ENCODE measurements at places on chromosomes 11 and 22.

DNA sequence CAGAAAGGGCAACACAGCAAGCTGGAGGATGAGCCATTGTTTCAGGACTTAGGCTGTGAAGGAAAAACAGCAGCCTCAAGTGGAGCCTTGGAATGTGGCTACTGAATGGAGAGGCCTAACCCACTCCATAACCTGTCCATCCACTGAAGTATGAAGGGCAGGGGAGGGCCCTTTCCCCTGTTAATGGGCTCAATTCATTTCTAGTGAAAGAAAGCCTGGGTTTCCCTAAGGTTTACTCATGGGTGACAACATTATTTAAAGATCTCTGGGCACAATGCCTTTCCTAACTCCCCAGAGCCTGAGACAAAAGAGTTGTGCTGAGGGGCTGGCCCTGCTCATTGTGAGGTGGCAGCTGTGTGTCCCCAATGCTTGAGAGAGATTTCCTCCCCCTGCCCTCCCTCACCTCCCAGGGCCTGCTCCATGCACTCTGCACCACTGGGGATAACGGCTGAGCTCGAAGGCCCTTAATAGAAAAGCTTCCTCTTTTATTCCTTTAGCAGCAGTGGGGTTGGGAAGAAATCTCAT, 83.8 kb downstream of the ME3 start:
- DNase-seq: no peak

- DNase-seq: no peak
Observed at GRCh38 chr11:125075900-125076317, 12.8 kb downstream of the SLC37A2 start.

DNA sequence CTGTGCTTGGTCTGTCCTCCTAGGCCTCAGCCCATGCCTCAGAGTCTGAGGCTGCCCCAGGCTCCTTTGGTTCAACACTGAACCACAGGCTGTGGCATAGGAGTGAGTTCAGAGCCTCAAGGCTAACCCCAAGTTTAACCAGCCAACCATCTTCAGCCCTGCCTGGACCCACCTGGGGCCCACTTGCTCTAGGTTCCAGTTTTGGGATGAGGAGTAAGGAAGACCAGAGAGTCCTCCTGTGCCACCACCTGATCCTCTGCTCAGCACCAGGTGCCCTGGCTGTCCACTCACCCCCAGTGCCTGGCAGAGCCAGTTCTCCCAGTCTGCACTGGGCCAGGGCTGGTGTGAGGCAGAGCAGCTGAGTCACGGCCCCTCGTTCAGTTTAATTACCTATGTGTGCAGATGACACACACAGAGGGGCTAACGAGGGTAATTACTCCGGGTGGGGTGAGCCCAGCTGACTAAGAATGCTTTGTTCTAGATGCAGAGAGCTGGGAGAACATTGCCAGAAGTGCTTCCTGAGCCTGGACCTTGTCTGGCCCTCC, 12.0 kb upstream of the TMPRSS13 start:
- DNase-seq: no peak

GRCh38 chr11:65468874-65469333, 29.9 kb upstream of the MALAT1 start:
- DNase-seq: peak; percentile 83

GRCh38 chr11:44286268-44286880, 23.6 kb downstream of the ALX4 start:
- peak; percentile 89 for DNase-seq

DNA sequence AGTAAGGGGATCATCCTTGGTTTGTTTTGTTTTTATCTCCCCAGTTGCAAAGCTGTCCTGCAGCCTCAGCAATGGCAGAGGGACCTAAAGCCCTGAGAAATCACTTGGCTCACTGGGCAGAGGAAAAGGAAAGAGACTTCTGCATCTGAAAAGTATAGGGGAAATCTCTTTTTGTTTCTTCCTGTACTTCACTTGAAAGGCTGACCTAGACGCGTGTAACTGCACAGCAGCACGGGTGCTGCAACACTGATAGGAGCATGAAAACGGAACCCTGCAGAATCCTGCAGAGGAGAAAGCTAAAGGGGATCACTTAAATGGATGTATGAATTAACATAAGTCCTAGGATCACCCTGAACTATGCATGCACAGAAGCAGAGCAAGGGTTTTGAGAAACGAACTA, 2.0 kb upstream of the PIWIL3 start:
- DNase-seq: no peak

GRCh38 chr11:65419772-65420481, 2.7 kb upstream of the NEAT1 start:
- DNase-seq: peak; percentile 94

- no peak for DNase-seq
Observed at GRCh38 chr11:69387409-69387885, 93.5 kb downstream of the MYEOV start.

GRCh38 chr11:63729326-63729725, 39.2 kb downstream of the ZFTA start:
- DNase-seq: no peak

GRCh38 chr11:124315052-124315451, 1.3 kb upstream of the OR8D1 start:
- no peak for DNase-seq

- DNase-seq: no peak
Observed at GRCh38 chr11:48161951-48162884, 54.4 kb upstream of the OR4B1 start.

GRCh38 chr11:68783216-68783821, 32.0 kb upstream of the TESMIN start:
- no peak for DNase-seq

DNA sequence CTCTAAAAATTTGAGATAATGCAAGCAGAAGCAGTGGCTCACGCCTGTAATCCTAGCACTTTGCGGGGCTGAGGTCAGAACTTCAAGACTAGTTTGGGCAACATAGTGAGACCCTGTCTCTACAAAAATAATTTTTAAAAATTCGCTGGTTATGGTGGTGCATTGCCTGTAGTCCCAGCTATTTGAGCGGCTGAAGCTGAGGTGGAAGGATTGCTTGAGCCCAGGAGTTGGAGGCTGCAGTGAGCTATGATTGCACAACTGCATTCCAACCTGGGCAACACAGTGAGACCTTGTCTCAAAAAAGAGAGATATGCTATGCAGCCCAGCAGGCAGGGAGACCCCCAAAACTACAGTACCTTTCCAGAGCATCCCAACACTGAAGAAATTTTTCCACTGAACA, 2.3 kb downstream of the CTSC start:
- DNase-seq: no peak

DNA sequence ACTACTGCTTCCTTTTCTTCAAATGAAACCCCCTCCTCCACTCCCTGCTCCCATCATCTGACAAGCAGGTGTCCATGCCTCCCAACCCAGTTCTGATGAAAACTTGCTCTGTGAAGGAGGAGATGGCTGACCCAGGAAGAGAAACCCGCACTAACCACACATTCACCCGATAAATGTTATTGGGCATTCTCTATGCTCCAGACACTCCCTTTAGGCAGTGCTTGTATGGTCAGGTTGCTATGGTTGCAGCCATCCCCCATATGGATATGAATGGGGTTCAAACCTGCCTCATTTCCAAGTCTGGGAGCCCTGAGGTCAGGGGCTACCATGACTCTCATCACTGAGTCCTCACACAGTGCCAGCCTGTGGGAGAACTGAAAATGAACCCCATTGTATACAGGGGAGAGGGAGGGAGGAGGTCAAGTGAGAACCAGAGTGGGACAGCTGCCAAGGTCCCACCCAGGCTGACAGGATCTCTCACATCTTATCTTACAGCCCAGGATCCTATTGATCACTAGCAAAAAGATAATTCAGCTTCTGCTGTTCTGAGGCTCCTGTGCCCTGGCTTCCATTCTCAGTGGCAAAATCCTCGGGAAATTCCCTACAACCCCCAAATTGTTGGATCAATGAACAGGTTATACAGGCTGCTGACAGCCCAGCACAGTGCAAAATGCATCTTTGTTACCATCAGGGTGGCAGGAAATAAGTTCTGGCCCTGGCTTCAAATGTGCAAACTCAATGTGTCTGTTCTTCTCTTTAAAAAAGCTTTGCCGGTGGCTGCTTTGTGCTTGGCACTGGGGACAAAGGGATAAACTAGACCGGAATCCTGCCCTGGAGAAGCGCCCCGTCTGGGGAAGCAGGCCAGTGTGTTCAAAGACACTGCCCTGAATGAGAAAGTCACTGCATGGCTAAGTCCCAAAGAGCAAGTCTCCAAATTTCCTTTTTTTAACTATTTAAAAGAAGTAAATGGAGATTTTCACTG, 22.7 kb upstream of the ACER3 start:
- no peak for DNase-seq

GRCh38 chr22:39543095-39543494, 10.5 kb upstream of the RPS19BP1 start:
- DNase-seq: peak; percentile 35

- no peak for DNase-seq
Observed at GRCh38 chr11:100637706-100638105, 49.4 kb upstream of the ARHGAP42 start.

DNA sequence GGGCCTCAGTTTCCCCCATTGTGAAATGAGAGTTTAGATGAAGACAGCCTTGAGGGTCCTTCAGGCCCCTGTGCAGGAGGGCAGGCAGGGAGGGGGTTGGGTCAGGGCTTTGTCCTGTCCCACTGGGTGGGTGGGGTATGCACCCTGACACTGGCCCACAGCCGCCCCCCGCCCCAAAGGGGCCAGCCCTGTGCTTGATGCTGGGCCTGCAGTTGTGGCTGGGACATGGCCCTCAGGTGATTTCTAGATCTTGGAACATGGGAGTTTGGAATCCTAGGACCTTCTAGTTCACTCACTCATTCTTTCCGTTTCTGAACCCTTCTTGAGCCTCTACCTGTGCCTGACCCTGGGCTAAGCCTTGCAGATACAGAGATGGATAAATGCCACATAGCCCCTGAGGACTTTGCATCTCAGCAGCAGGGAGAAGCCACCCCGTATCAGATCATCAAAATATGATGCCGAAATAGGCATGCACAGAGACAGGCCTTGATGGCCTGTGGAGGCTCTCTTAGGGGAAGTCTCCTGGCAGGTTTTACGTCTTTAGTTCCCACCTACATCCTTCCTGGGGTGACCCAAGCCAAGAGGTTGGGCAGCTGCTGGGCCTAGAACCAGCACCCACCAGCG, 76.0 kb downstream of the FBLN1 start:
- DNase-seq: no peak

- DNase-seq: no peak
Observed at GRCh38 chr11:25990406-25990805, 341.5 kb upstream of the ANO3 start.

GRCh38 chr22:50625131-50625567, 2.8 kb downstream of the ARSA start:
- no peak for DNase-seq

DNA sequence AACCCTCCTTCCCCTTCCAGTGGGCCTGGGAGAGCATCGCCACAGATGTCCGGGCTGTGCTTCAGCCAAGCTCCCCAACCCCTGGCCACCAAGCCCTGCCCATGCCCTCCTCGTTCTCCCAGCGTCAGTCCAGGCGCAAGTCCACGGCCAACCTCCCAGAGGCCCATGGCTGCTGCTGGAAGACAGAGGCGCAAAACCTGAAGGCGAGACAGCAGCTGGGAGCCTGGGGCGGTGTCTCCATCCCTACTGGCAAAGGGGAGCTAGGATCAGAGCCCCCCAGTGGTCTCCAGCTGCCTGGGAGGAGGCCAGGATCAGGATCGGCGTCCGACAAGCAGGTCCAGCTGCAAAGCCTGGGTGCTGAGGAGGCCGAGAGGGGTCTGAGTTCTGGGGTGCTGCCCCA, 1.9 kb downstream of the TSGA10IP start:
- no peak for DNase-seq

- DNase-seq: peak; percentile 17
Observed at GRCh38 chr11:19714387-19715363, 2.0 kb downstream of the NAV2 start.

- no peak for DNase-seq
Observed at GRCh38 chr22:39395936-39396796, 3.4 kb upstream of the TAB1 start.

GRCh38 chr22:20972933-20973577, 6.0 kb downstream of the AIFM3 start:
- DNase-seq: no peak

- no peak for DNase-seq
Observed at GRCh38 chr11:108322666-108323065, 99.8 kb downstream of the ATM start.

- DNase-seq: no peak
Observed at GRCh38 chr11:77842441-77843121, 21.6 kb downstream of the AAMDC start.

DNA sequence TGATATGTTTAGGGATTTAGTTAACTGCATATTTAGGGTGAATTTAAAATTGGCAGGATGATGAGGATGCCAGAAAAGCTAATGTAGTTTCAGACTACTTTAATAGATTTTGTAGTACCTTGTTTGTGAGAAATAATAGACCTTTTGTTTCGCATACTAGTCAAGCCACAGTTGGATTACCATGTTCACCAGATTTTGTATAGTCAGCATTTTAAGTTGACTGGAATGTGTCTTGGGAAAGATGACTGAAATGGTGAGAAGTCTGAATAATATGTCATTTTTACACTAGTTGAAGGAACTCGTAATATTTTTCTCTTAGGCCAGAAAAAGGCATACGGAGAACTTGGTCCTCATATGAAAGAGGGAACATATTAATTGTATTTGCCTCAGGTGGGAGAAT, 23.4 kb downstream of the ATM start:
- DNase-seq: no peak

GRCh38 chr11:35144136-35144741, 5.3 kb downstream of the CD44 start:
- DNase-seq: no peak

DNA sequence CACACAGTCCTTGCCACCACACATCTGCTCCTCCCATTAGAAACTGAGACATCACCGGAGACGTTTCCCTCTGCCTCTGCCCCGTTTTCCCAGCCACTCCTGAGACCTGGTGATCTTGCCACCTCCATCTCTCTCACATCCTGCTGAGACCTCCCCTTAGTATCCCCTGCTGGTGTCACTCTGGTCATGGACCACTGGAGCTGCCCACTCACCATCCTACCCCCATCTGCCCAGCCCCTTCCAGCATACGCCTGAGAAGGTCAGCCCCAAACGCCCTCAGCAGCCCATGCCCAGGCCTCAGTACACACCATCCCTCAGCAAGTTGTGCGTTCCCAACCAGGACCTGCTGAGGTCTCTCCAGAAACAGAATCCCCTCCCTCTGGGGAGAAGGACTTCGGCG, 64.3 kb downstream of the SHANK2 start:
- DNase-seq: no peak

DNA sequence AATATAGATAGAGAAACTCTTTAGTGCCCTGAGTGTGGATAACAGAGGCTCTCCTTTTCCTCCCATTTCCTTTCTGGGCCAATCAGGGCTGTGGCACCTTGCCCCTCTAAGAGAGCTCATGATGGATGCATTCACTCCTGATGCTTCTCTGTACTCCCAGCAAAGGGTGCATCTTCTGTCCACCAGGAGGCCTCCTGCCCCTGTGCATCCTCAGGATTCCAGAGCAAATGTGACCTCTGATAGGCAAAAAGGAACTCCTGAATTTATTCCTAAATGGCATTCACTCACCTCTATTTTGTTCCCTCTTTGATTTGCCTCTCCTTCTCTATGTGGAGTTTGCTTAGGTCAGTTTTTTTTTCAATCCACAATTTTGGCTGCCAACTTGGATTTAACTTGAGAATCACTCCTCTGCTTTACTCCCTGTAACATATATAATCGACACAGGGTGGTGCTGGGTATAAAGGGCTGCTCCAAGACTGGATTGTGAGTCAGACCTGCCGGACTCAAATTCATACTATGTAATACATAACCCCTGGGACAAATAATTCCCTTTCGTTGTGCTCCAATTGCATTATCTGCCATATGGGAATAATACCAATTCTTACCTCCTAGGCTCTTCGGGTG, 1.1 kb upstream of the MRGPRX4 start:
- DNase-seq: peak; percentile 37
